NCI-H1417 treated with DMSO at 0.1 percent for 48 hours (cell line): ENCODE measurements at places on chromosomes 5 and 9.

GRCh38 chr5:11062397-11062796 is 301.4 kb upstream of the DAP start:
- no peak for DNase-seq

DNA sequence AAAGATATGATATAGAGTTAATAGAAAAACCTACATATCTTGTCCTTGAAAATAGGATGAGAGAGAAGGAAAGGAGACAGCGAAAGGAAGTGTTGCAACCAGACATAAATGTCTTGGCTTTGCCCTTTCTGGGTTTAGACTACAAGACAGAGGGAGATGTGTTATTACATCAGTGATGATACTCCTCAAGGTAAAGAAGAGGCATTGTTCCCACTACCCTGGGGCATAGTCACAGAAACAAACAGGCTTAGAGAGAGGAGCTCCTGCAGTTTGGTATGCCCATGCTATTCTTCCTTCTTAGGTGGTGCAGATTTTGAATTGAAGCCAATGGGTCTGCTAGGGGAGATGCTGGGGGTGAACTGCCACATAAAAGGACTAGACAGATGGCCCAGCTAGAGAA is 166.8 kb upstream of the RFX3 start:
- no peak for DNase-seq

DNA sequence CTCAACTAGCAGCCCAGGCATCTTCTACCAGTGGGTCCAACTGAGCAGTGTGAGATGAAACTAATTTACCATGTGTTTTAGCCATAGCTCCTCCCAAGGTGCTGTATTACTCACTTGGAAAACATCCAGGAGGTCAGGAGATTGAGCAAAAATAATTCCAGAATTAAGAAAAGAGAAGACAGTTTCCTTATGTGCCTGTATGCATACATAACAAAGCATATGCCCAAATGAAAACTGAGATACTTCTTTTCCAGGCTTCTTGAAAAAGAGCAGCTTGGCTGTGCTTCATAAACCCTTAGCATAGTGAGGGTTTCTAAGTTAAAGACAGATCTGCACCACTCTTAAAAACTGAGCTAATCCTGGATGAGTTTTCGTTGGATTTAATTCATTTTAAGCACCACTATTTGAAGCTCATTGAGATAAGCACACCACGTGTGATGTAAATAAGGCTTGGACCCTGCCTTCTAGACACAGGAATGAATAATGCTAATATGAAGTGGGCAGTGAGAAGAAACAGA is 119.4 kb downstream of the ADAMTS12 start:
- no peak for DNase-seq

GRCh38 chr9:93264338-93265125 is 80.6 kb downstream of the WNK2 start:
- no peak for DNase-seq

- no peak for DNase-seq
These were observed 128.3 kb downstream of the SLF1 start for GRCh38 chr5:94746731-94747124.

DNA sequence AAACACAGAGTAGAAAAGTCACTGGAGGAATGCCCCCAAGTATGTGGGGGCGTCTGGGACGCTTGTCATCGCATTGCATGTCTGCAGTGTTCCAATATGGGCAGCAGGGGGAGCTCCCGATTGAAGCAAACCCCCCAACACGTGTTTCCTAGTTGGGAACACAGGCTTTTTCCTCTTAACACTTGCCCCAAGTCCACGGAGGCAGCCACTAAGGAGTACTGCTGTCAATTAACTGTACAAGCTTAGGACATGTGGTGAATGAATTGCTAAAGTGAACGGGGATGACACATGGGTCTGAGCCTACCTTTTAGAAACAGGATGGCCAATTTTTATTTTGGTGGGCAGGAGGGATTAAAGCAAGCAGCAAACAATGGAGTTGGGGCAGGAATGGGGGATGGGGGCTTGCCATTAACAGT is 2.2 kb downstream of the GABRB2 start:
- no peak for DNase-seq

DNA sequence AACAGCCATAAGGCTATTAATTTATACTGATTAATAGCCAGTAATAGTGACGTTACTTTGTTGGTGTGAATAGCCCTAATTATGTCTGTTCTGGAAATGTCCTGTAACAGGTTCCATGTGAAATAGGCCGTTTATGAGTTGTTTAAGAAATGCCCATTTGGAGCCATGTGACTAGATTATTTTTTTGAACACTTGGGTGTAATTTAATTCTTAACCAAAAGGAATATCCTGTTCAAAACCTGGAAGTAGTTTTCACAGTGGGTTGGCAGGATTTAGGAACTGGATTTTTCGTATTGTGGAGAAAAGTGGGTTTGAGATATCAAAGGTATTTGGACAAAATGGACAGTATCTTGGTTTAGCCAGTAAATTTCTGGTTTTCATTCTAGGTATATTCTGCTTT is 1.3 kb downstream of the TENT2 start:
- DNase-seq: no peak

- DNase-seq: no peak
These were observed 57.4 kb downstream of the GCNT1 start for GRCh38 chr9:76516350-76516749.

DNA sequence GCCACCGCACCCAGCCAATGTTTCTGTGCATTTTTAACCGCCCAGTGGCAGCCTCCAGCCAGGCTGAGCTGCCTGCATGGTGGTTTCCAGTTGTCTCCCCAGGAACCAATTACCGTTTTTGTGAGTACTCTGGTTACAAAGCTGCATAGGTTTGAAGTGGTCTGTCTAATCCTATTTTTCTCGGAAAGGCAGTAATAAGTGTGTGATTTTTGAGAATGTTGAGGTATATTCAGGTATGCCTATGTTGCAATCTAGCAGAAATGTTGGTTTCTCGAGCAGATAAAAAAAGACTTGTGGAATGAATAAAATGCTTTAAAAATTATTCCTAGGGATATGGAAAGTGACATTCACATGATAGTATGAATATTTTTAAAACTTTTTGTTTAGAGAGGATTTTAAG is 41.5 kb upstream of the ANKH start:
- no peak for DNase-seq

- no peak for DNase-seq
These were observed 76.3 kb downstream of the CERT1 start for GRCh38 chr5:75435096-75435495.

DNA sequence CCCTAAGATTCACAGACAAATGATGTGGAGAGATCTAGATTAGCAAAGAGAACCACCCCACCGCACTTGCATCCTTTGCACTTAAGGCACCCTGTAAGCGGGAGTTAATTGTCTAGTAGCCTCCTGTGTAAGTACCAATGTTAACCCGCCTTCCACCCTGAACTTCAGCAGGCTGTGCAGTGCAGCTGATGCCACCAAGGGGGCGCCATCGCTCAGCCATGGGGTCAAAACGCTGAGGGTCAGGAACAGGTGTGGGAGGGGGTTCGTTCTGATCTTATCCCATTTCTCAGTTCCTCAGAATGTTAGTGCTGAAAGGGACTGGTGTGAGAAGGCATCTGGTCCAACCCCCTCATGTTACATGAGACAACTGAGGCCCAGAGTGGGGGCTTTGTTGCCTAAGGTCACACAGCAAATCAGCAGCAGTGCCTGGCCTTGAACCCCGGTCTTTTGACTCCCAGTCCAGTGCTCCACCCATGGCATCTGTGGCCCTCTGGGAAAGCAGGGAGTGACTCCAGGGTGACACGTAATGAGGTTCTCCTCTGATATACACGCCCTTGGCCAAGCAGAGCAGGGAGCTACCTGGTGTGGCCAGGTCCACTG is 57.3 kb downstream of the CYFIP2 start:
- no peak for DNase-seq

DNA sequence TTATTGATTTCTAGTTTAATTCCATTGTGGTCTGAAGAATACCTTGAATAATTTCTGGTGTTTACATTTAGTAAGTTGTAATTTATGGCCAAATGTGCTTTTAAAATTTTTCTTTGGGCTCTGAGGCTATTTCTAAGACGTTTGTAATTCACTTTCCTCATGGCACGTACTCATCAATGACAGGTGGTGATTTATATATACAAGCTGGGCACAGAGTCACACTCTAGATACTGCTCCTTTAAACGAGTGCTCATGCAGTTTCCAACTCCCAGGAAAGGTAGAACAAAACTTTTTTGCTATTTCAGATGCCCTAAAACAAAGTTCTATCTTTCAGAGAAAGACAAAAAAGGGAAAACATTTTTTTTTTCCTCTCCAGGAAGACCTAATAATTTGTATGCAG is 146.9 kb downstream of the AUH start:
- DNase-seq: no peak

DNA sequence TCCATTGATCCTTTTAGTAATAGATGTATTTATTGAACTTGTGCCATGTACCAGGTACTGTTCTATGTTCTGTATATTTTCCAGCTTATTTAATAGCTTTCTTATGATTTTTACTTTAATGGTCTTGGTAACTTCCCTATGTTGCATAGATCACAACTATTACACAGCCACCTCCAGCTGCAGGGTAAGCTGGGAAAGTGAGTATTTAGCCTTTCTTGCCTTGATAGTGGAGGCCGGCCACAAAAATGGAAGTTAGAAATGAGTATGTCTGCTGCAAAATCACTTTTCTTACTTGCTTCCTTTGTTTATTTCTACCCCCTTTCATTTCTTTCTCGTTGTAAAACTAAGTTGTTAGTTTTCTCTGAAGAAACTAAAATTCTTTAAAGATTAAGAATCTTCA is 43.1 kb upstream of the ANKDD1B start:
- DNase-seq: no peak

DNA sequence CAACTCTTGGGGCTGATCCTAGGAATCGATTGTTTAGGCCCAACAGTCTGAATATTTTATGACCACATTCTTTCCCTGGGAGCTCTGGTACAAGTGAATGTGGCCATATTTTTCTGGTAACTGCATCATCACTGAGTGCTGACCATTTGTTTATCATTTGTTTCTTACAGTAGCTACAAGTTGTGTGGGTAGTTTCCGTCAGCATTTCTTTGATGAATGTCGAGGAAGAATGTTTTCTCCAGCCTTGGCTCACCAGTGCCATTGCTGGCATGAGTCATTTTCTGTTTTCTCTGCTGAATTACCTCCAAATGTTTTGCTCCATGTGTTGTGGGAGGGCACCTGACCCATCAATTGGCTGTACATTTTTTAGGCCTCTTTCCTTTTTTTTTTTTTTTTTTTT is 14.1 kb upstream of the CARD19 start:
- DNase-seq: no peak

DNA sequence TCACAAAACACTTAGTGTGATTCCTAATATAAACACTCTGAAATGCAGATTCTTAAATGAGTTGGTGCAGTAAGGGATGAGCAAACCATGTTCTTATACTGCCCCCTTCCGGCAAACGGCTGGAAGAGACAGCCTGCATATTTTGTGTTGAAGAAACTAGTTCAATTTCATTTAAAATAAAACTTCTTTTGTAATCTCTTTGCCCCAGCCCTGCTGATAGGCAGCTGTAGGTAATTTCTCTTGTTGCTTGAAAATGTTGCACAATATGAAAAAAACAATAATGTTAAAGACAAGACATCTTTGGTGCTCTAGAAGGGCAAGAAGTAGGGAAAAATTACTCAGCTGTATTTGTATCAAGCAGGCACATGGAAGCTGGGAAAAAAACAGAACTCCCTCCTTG is 89.7 kb upstream of the CCNG1 start:
- no peak for DNase-seq
